ENCODE measurements at places on chromosomes 12 and 14.

DNA sequence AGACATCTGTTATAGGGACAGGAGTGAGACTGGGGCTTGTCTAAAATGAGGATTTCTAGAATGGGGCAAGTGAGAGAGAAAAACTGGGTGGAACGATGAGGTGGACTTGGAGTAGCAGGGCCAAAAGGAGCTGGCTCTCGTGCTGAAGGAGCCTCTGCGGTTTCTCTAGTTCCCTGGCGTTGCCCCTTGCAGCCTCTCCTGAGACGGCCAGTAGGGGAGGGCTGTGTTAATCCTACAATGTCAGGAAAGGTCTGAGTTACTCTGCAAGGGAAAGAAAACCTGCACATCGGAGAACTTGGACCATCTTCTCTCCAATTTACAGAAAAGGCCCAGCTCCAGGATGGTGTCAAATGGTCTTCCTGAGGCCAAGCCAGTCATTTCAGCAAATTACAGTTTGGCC, 963.8 kb upstream of the FLRT2 start:
- DNase-seq: no peak

GRCh38 chr14:52244997-52245396, 22.5 kb upstream of the PTGDR start:
- no peak for DNase-seq

GRCh38 chr12:77437206-77437605, 371.8 kb upstream of the E2F7 start:
- no peak for DNase-seq

- no peak for DNase-seq
Measured at GRCh38 chr12:552466-552865, 92.7 kb downstream of the B4GALNT3 start.

DNA sequence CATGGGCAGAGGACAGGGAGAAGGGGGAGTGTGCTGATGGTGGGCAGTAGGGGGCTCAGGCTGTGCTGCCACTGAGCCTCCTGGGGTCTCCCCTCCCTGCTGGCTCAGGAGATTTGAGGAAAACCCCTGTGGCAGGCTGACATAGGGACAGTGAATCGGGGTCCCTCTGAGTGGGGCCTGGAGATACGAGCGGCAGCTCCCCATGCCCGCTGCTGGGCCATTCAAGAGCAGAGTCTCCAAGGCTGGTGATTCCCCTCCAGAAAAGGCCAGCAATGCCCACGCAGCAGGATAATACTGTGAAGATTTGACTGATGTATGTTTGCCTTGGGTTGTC, 288.7 kb upstream of the SFSWAP start:
- no peak for DNase-seq

- no peak for DNase-seq
Measured at GRCh38 chr12:114982760-114983159, 298.8 kb upstream of the TBX3 start.

- no peak for DNase-seq
Measured at GRCh38 chr14:69500736-69501135, 16.2 kb downstream of the PLEKHD1 start.

GRCh38 chr14:97602438-97603117, 805.4 kb downstream of the VRK1 start:
- no peak for DNase-seq

GRCh38 chr12:49985981-49986380, 13.2 kb downstream of the AQP6 start:
- DNase-seq: no peak

DNA sequence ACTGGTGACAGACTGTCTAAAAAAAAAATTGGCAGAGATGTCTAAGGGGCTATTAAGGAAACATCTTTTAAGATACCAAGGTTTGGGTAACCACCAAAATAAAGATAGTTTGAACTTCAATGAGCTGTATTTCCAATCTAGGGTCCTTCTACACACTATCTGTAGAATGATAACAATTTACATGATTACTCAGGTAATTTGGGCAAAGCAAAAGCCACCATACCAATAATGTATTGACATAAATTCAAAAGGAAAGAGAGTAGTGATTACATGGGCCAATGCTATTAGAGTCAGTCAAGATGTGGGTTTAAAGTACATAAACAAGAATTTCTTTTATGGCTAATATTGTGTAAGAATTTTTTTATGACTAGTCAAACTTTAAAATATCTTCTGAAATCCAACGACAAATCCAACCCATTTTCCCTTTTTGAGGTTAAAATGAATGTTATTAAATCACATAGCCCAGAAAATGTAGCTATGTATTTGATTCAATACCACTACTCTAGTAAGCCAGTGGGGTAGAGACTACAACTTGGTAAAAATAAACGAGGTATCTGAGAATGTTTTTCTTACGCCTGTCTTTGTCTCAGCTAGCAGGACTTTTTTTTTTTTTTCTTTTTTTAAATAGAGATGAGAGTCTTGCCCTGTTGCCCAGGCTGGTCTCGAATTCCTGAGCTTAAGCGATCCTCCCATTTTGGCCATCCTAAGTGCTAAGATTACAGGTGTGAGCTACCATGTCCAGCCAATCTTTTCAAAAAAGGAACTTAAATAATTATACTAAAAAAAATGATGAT, 10.4 kb downstream of the PNN start:
- no peak for DNase-seq

DNA sequence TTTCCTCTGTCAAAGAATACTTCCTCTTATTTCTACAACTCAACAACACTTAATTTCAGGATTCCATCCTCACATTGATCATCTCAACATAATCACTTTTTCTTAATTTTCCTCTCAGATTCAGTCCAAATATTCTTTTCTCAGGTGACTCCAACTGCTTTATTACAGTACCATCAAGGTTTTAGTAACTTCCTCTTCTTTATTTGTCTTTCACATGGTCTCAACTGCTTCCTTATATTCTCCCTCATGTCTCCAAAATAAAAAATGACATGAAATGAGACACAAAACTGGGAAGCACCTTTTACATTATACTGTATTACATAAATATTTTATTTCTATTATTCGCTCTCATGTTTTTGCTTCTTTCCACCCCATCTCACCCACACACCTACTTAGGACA, 55.5 kb downstream of the PPP2R5E start:
- DNase-seq: no peak

DNA sequence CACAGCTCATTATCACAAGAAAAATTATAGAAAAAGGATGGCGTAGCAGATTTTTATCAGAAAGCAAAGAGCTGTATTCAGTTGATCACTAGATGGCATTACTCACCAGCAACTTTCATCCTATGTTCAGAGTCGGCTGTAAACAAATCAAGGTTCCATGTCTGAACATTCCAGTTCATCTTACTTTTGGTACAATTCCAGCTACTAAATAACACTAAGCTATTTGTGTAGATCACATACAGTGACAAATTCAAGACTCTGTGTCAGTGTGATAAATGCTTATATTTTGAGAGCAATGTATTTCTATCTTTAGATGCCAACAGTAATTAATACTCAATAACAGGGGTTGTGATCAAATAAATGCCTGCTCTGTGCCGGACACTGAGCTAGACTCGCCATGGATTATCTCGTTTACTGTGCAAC, 30.1 kb downstream of the NRDE2 start:
- peak; percentile 45 for DNase-seq

DNA sequence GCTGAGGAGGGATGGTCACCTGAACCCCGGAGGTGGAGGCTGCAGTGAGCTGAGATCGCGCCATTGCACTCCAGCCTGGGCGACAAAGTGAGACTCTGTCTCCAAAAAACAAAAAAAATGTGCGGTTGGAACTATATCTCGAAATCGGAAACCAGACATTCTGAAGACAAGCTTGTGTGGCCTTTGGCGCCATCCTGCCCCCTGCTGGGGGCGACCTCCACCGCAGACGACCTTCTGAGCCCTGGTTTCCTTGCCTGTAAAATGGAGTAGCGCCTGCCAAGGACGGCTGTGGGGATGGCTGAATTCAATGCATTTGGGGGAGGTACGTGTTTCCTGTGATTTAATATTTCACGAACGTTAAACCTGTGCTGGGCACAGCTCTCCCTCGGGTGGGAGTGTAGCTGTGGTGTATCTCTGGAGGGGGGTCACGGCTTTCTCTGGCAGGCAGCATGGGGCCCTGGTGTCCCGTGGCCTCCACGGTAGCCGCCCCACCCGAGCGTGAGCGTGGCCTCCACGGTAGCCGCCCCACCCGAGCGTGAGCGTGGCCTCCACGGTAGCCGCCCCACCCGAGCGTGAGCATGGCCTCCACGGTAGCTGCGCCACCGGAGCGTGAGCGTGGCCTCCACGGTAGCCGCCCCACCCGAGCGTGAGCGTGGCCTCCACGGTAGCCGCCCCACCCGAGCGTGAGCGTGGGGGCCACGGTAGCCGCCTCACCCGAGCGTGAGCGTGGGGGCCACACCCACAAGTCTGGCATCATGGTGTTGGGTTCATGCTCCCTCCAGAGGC, 55.3 kb downstream of the LRCOL1 start:
- DNase-seq: no peak

- no peak for DNase-seq
Measured at GRCh38 chr14:48955857-48956256, 630.3 kb downstream of the RPS29 start.

- no peak for DNase-seq
Measured at GRCh38 chr12:97797473-97797872, 334.9 kb downstream of the RMST start.

GRCh38 chr12:131092901-131093603, 139.3 kb downstream of the ADGRD1 start:
- DNase-seq: no peak

DNA sequence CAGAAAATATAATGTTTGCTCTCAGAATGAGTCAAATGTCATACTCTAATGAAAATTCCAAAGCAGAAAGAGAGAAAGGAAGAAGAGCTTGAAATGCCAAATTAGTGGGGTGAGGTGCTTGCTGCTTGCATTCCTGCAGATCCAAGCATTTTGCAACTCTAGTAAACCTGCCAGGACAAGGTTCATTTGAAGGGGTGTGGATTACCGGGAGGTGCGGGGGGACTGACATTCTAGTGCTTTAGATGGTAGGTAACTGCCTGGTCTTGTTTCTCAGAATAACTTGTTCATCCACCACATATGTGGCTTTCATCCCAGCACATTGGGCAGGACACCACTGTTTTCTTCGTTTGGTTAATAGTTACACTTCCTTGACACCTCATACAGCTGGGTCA, 144.4 kb downstream of the AKAP6 start:
- DNase-seq: no peak

DNA sequence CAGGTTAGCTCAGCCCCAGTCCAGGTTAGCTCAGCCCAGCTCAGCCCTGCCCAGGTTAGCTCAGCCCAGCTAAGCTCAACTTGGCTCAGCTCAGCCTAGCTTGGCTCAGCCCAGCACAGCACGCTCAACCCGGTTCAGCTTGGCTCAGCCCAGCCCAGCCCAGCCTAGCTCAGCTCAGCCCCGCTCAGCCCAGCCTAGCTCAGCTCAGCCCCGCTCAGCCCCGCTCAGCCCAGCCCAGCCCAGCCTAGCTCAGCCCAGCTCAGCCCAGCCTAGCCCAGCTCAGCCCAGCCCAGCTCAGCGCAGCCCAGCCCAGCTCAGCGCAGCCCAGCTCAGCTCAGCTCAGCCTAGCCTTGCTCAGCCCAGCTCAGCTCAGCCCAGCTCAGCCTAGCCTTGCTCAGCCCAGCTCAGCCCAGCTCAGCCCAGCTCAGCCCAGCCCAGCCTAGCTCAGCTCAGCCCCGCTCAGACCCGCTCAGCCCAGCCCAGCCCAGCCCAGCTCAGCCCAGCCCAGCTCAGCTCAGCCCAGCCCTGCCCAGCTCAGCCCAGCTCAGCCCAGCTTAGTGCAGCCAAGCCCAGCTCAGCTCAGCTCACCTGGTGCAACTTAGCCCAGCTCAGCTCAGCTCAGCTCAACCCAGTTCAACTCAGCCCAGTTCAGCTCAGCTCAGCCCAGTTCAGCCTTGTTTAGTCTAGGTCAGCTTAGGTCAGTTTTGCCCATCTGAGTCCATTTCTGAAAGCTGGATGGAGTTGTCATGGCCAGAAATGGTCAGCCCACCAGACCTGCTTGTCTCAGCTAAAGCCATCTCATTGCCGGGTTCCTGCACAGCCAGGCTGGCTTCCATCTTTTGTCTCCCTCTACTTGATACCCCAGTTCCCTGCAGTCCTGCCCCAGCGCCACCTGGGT, 333.6 kb downstream of the TMEM121 start:
- no peak for DNase-seq

- DNase-seq: no peak
Measured at GRCh38 chr12:71704920-71705319, 19.0 kb downstream of the TMEM19 start.

DNA sequence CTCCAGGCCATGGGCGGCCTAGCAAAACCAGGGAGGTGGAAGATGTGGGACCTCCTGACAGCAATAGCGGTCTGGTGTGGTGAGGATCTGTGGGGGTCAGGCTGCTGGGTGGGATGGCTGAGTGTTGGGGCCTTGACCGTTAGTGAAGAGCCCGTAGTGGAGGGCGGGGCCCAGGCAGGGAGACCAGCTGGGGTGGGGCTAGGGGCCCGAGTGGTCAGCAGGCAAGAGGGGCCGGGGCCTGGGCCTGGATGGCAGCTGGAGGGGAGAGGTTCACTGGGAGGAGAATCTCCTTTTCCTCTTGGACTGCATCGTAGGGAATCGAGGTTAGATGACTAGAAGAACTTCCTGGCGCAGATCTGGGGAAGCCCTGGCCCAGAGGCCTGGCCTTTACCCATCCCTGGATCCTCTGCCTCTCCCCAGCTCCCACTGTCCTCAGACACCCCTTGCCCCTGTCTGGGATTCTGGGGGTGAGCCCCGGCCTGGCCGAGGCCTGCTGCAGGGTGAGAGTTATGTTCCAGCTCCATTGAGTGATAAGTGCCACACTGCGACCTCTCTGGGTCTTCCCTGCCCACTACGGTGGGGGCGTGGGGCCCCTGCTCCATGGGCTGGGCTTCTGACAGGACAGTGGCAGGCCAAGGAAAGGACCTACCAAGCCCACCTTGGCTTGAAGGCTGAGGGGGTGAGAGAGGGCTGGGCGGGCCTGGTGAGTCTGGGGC, 47.1 kb downstream of the KRT80 start:
- DNase-seq: no peak

DNA sequence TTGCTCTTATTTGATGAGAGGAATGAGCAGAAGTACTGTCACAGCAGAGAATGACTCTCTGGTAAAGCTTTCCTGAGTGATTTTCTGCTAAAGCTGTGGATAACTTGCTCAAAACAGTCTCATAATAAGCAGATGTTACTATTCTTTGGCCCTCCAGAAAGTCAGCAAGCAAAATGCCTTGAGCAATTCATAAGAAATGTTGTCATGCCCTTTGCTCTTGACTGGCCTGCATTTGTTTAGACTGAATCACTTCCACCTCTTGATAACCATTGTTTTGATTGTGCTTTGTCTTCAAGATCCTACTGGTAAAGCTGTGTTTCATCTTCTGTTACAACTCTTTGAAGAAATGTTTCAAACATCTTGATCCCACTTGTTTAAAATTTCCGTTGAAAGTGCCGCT, 457.9 kb upstream of the FOXG1 start:
- peak; percentile 61 for DNase-seq

- peak; percentile 72 for DNase-seq
Measured at GRCh38 chr14:75274899-75275569, 3.6 kb upstream of the FOS start.

DNA sequence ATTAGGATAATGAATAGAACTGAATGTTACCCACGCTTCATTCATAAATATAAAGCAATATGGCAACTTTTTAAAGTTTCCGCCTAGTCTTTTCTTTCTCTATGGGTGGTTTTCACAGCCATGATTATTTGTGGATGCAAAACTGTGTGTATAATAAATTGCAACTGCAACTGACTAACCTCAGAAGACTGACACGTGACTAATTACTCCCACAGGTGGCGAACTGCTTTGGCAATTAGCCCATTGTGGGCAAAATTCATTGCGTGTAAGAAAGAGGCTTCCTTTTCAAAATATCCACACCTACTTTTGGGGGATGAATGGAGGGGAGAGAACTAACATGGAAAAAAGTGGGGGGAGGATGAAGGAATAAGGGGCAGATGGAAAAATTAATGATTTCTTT, 79.0 kb downstream of the SLC25A21 start:
- no peak for DNase-seq

Measured in brain microvascular endothelial cell (primary cell).